ENCODE measurements at places on chromosomes 16 and 17.

DNA sequence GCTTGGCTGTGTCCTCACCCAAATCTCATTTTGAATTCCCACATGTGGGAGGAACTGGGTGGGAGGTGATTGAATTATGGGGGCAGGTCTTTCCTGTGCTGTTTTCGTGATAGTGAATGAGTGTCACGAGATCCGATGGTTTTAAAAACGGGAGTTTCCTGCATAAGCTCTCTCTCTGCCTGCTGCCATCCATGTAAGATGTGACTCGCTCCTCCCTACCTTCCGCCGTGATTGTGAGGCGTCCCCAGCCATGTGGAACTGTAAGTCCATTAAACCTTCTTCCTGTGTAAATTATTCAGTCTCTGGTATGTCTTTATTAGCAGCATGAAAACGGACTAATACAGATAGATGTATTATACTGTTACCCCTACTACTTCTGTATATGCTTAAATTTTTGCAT is 3.6 kb downstream of the SPATA33 start:
- DNase-seq, result no peak

GRCh38 chr17:43734376-43734775 is 24.2 kb downstream of the SOST start:
- no peak for DNase-seq

DNA sequence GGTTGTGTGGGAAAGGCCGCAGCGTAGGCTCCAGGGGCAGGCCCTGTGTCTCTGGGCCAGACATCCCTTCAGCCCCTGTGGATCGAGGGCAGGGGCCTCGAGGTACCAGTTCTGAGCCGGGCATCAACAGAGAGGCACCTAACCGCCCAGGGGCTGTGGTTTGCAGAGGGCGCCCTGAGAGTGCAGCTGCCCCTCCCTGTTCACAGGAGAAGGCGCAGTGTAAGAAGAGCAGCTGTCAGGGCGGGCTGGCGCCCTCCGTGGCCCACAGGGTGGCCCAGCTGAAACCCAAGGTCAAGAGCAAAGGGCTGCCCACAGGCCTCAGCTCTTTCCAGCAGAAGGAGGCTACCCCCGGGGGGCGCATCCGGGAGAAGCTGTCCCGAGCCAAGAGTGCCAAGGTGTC is 56.5 kb downstream of the ACTG1 start:
- DNase-seq, result no peak

DNA sequence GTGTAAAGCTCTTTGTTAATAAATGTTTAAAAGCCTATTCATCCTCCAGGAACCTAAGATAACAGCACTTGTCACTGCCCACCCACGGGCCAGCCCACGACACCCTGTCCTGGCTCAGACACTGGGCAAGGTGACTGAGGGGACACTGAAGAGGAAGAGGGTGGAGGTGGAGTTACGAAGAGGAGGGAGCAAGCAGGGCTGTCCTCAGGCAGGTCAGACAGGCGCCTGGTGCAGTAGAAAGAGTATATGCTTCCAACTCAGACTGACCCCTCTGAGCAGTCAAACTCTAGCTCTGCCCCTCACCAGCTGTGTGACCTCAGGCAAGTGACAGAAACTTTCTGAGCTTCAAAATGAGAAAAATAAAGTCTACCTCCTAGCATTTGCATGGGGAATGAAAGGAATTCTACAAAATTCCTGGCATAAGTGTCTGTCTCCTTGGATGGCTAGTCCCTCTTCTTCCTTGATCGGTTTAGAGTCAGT is 22.8 kb downstream of the TEX2 start:
- DNase-seq, result no peak

GRCh38 chr17:34252095-34252443 is 3.0 kb upstream of the CCL2 start:
- DNase-seq, result no peak

GRCh38 chr17:38636054-38636453 is 30.3 kb upstream of the SRCIN1 start:
- DNase-seq, result no peak

DNA sequence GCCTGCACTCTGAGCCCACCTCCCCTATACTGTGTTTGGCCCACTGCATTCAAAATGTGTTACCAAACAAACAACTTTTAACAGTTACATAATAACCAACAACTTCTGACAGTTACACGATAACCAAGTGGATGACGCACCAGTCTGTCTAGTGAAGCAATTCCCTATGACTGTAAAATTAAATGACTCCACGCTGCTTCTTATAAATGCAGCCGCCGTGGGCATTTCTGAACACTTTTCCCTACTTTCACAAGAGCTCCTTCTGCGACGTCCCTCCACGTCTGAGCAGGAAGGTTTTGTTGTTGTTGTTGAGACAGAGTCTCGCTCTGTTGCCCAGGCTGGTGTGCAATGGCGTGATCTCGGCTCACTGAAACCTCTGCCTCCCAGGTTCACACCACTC is 27.6 kb downstream of the ZNF276 start:
- no peak for DNase-seq

- DNase-seq, result no peak
Measured at GRCh38 chr17:41428591-41429291, 4.4 kb upstream of the KRT37 start.

- DNase-seq, result no peak
Measured at GRCh38 chr17:49051269-49051668, 54.1 kb downstream of the IGF2BP1 start.

DNA sequence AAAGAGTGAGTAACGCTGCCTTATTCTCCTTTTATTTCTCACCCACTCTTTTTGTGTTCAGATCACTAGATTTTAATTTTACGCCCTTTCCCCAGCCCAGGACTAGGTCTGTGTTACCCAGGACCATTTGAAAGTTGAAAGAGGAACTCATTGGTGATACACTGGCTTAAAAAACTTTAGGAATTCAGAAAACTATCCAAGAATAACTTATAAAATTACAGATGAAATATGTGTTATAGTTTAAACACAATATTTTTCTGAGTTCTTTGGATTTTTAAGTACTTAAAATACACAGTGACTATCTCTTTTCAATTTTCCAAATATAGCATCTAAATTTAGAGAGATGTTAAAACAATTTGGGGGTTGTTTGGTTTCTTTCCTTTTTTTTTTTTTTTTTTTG is 385.2 kb downstream of the CDH13 start:
- DNase-seq, result no peak

DNA sequence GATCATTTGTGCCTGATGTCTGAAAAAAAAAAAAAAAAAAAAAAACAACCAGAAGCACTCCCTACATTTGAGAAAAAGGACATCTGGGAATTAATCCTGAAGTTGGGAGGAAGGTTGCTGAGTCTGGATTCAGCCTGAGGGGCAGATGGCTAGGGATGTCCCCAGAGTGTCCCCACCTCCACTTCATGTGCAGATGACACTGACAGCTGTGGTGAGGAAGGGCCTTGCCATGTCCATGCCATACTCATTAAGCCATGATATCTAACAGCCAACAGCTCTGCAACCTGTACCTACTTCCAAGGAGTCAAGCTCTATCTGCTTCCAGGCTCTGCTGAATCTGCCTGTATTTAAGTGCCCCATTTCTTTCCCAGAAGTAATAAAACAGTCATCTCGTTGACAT is 356.0 kb downstream of the CA10 start:
- no peak for DNase-seq
